ENCODE measurements at places on chromosomes 5 and 9. TPM values are rescaled to one million over a fixed set of nuclear protein-coding genes. Genes with fewer than 3 reads are reported as not detected.

NKD2 gene
- 12.0 TPM for total RNA-seq

IL9 gene
- total RNA-seq = not detected

FOXD4L6 gene
- not detected for total RNA-seq

CCNO gene
- 8.9 TPM for total RNA-seq

CBY3 gene
- total RNA-seq = not detected

IL3 gene
- not detected for total RNA-seq

FBN2 gene
- 16.2 TPM for total RNA-seq

LIX1 gene
- total RNA-seq = not detected

C9 gene
- not detected for total RNA-seq

ABCA1 gene
- total RNA-seq = 5.0 TPM

SETD9 gene
- total RNA-seq = 6.4 TPM

TNFSF15 gene
- total RNA-seq = 0.41 TPM

ROPN1L gene
- total RNA-seq = 2.2 TPM

CCDC152 gene
- not detected for total RNA-seq

C9orf72 gene
- 4.2 TPM for total RNA-seq

SHC3 gene
- total RNA-seq = 0.80 TPM

HOMER1 gene
- 5.7 TPM for total RNA-seq

SLC25A51 gene
- total RNA-seq = 22.8 TPM

PCDHGC3 gene
- 6.3 TPM for total RNA-seq
